EH (cell line): ENCODE measurements at places on chromosomes 3 and 15.
A peak's percentile ranks its signal among the peaks of the same experiment; 100 is the strongest.

DNA sequence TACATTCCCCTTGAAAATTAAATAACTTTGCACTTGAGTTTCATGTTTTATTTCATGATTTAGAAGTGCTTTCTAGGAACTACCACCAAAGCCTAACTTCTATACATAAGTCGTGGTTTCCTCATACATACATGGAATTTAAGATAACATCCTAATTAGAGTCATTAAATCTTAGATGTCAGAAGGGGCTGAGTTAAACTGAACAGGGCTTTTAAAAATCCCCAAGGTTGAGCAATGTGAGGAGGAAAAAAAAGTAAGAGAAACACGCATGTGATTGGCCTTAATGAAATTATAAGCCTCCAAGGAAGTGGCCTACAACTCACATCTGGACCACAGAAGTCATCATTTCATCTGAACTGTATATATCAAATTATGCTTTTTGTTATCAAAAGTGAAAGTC, 303.1 kb upstream of the SEMA6D start:
- DNase-seq, result no peak

GRCh38 chr15:63366451-63366850, 15.2 kb downstream of the CA12 start:
- peak; percentile 80 for DNase-seq

DNA sequence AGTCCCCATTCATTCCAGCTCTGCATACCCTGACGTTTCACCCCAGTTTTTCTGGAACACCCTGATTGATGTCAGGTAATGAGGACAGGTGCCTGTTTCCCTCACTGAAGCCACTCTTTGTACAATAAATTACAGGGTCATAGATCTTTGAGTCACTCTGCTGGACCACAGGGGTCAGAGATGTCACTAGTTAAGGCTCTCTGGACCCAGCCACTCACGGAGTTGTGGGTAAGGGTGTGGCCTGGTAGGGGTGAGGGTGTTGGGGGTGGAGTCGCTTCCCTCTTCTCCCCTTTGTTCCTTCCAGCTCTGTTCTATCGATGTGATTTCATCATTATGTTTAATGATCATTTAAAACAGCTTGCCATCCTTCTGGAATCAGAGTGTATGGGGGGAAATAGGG, 512 bp downstream of the IQCF5 start:
- DNase-seq, result no peak

- DNase-seq, result no peak
Measured at GRCh38 chr3:119580067-119580760, 922 bp downstream of the ADPRH start.

DNA sequence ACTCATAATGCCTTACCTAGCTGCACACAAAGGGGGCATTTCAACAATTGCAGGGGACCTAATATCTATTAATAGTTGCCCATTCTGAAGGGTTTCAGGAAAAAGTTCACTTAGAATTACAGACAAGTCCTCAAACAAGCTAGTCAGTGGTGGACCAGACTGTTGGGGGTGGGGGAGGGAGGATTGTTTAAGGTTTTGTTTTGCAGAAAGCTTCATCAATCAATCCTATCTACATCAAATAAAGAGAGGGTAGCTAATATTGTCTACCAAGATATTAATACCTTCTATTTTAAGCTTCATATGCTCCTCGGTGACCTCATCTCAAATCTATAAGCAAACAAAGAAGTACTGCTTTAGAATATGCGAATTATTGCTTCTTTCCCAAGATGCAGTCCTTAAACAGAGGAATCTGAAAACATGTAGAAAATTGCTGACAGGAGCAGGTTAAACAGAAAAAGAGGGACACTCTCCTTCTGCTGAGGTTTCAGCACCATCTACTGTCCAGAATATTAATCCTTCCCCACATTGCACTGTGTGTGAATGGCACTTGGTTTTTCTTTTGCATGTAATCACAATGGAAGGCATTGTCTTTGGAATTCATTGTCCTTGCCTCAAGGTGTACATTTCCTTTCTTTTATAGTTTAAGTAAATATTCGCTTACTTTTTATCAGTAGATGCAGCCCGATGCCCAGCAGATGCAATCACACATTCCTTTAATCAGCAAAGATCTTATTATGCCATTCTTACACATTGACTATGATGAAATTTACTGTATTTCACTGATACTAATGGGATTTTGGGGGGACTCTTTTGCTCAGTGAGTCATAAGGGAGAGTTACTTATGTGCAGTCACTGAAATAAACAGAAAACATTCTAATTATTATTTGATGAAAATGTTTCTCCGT, 94.7 kb downstream of the IL5RA start:
- DNase-seq, result no peak

GRCh38 chr15:47731230-47731629, 13.9 kb downstream of the SEMA6D start:
- DNase-seq, result no peak

DNA sequence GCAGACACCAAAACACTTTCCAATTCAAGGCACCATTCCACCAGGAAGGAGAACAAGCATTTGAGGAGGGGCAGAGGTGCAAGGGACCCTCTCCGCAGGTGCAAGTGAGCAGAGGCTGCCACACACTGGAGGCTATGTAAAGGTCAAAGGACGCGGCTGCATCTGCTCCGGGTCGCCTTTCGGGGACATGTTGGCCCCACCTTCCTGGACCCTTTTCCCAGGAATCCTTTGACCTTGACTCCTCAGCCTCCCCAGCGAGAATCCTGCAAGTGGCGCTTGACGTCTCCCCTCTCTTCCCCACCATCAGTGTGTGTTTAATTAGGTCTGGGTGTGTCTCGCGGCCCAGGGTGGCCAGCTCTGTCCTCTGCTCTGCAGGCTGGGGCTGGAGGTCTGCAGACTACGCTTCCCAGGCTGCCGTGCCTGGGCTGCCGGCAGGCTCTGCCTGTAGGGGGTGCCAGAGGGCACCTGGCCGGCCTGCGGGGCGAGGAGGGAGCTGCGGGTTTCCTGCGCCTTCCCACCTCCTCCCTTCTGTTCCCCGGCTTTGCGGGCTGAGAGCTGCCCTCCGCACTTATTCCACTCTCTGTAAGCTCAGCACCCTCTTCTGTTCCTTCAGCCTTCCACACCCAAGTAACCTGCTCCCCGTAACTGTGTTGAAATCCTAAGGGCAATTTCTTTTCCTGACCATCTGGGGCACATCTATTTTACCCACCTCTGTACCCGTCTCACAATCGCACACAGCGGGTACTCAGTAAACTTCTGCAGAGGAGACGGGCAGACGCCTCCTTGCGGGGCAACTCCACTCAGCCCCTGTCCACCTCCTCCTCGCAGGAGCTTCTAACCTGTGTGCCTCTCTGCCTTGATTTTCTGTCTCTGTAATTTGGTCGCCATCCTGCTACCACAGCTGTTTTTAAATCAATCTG, 129.8 kb downstream of the NSMCE3 start:
- peak; percentile 54 for DNase-seq

- DNase-seq, result no peak
Measured at GRCh38 chr3:59660852-59661625, 611.2 kb upstream of the CFAP20DC start.

DNA sequence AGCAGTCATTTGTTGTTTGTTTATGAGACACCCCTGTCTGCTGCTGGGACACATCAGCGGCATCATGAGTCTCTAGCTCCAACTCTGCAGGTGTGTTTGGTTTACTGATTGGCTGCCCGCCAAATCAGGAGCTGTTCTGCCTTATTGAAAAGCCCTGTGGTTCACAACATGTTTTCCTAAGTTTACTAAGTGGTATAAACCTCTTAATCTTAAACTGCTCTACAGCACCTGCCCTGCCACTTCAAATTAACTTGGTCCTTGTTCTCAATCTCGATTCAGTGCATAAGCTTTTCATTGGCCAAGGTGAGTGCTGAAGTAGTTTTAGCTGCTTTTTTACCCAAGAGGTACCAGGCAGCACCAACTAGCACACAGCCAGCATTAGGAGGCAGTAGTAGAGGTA, 77.8 kb upstream of the WDR72 start:
- DNase-seq, result no peak

DNA sequence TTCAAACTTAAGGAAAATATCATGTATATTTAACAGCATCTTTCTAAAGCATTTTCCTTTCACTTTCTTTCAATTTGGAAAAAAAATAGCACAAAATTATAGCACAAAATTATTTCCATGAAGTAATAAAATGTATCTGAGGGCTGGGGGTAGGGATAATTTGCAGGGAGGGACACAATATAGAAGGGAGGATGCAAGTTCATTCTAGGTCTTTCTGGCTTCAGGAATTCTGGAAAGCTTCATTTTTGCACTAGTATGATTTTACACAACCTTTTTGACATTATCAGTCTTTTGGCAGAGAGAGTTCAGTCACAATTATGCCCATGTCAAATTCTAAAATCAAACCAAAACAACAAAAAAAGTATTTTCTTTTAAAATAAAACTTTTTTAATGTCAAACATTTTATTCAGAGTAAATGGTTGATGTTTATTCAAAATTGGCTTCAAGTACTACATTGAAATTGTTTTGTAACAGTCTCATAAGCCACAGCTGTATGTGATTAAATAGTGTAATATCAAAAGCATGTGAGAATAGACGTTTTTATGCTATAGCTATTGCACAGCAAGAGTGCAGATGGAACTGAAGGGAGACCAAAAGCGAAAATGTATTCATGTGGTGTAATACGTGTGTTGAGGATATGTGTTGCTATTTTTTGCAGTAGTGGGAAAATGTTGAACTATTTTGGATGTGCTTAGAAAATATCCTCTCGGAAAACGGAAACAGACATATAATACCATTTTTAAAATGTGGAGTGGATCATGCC, 5.8 kb downstream of the RBMS3 start:
- DNase-seq, result peak; percentile 72

DNA sequence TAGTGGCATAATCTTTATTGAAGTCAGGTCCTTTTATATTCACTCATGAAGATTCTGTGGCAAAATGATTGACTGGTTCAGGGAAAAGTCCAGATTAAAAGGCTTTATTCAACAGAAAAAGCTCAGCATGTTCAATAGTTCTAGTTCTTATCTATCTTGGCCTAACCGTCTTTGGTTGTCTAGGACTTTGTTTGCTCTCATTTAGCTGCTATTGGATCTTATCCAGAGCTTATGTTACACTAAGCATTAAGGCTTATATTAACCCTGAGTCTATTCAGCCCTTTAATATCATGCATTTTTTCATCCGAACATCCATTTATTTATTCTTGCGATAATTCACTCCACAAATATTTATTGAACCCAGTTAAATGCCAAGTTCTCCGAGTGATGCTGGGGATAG, 601.0 kb upstream of the SGO1 start:
- DNase-seq, result no peak

DNA sequence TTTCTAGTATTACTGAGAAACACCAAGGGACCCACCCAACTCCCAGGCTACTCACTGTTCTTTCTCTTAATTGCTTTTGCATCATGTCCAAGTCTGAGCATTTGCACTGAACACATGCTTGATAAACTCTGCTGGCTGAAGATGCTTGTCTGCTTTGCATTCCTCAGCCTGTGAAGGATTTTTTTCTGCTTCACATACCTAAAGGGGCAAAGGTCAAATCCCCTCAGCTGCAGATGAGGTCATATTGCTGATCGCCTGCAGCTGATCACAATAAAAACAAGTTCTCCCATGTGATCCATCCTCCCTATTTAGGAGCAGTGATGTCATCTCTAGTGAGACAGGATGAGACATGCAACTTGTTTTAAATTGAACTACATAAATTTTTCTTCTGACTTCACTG, 84.6 kb upstream of the DCBLD2 start:
- DNase-seq, result peak; percentile 90

- peak; percentile 95 for DNase-seq
Measured at GRCh38 chr3:111761309-111761795, 97.7 kb upstream of the PHLDB2 start.

DNA sequence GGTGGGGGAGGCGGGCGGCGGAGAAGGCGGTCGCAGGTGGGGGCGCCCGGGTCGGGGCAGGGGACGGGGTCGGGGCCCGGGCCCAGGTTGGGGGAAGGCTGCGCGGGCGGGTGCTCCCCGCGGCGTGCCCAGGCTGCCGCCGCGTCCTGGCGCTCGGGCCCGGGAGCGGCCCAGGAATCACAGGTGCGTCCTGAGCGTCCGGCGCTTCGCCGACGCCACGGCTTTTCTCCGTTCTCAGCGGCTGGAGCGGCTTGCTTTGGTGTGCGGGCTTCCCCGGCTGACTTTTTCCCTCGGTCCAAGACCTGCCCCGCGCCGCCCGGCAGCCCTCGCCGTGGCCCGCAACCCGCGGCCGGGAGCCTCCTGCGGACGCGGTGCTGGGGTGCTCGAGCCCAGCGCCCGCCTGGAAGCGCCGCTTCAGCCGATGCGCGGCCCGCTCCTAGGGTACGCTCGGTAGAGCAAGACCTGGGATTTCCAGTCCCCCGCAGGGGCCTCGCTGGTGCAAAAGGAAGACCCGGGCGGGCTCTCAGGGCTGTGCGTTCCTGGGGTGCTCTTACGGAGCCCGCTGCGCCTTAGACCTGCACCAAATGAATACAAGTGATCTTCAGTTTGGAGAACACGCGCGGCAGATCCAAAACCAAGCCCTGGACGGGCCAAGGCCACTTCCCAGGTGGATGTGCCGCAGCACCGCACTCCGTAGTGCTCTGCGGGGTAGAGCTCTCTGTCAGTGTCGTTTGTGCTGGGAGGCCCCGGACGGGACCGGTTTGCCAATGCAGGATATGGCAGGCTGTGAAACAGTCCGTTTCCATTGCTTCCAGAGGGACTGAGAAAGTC, 639 bp downstream of the NIPA1 start:
- DNase-seq, result peak; percentile 27

GRCh38 chr3:100149713-100150415, 35.6 kb upstream of the FILIP1L start:
- DNase-seq, result no peak

DNA sequence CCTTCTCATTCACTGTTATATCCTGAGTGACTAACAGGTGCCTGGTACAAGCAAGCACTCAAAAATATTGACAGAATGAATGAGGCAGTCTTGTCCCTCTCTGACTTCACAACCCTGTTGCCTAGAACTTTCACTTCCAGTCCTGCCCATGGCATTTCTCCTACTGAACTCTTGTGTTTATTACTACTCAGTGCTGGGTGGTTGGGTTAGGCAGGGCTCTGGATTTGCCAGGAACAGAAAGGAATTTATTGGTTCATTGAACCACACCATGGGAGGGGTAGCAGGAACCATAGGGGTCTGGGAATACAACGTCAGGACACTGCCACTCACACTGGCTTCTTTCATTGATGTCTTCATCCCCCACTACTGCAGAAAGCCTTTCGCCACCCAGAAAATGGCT, 41.9 kb upstream of the SEMA4B start:
- DNase-seq, result no peak

DNA sequence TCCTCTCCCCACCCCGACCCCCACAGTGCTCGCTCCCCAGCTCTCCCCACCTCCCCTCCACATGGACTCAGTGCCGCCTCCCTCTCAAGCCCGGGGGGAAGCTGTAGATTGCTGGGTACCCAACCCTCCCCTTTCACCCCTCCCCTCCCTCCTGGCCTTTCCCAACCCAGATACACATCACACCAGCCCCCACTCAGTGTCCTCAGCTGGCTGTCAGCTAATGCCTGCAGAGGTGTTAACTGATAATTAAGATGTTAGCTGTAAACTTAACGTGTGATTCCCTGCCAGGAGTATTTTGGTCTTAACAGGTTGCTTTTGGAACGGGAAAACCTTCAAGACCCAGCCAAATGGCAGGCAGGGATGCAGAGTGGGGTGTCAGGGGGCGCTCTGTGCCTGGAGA, 39.4 kb upstream of the LINGO1 start:
- DNase-seq, result no peak
